Skeletal muscle tissue (tissue), 5 donors: ENCODE measurements at places on chromosomes 16 and 17. TPM values are rescaled to one million over a fixed set of nuclear protein-coding genes. Genes with fewer than 3 reads are reported as not detected.

The FBXO39 gene
- total RNA-seq: under 0.01 TPM

The SCARF1 gene
- 5.7 TPM for total RNA-seq

The TNFSF13 gene
- 2.1 TPM for total RNA-seq

The DYNLRB2 gene
- 2.1 TPM for total RNA-seq

The KRTAP4-9 gene
- total RNA-seq: not detected

The TM4SF5 gene
- total RNA-seq: not detected

The KRT40 gene
- total RNA-seq: 6.3 TPM

The DPEP2 gene
- total RNA-seq: 1.0 TPM

The TMEM107 gene
- 25.1 TPM for total RNA-seq

The CD300C gene
- total RNA-seq: under 0.01 TPM

The ERN2 gene
- total RNA-seq: not detected

The P2RX1 gene
- 1.6 TPM for total RNA-seq

The SNX11 gene
- total RNA-seq: 7.3 TPM

The SPN gene
- total RNA-seq: 1.0 TPM

The TBC1D28 gene
- total RNA-seq: not detected

The IL21R gene
- total RNA-seq: 0.52 TPM

The EVI2A gene
- 1.0 TPM for total RNA-seq

The PRSS22 gene
- total RNA-seq: not detected

The SHISA9 gene
- not detected for total RNA-seq

The TBX4 gene
- total RNA-seq: 8.4 TPM

The IKZF3 gene
- total RNA-seq: 0.52 TPM

The SULT1A1 gene
- total RNA-seq: 2.6 TPM

The ASPA gene
- total RNA-seq: 1.6 TPM

The RAB26 gene
- total RNA-seq: not detected

The ITGAX gene
- 1.0 TPM for total RNA-seq

The HOXB6 gene
- total RNA-seq: not detected

The CIITA gene
- 1.0 TPM for total RNA-seq

The CLEC10A gene
- 1.6 TPM for total RNA-seq

The CLEC3A gene
- not detected for total RNA-seq

The DLX4 gene
- total RNA-seq: not detected

The TBC1D3C gene
- not detected for total RNA-seq

The SLC47A1 gene
- total RNA-seq: 0.52 TPM

The CCL18 gene
- not detected for total RNA-seq
